Glutamatergic neuron (in vitro differentiated cells): ENCODE measurements at places on chromosomes 12 and 14. TPM values are rescaled to one million over a fixed set of nuclear protein-coding genes. Genes with fewer than 3 reads are reported as not detected.

ARHGEF25 gene
- total RNA-seq: 80.2 TPM

GRCh38 chr12:50927356-50927755 is 25.0 kb upstream of the HIGD1C start:
- DNase-seq: no peak
- H3K27me3 ChIP-seq: peaks cover 2% of the 10 kb centered on the region
- H3K4me1 ChIP-seq: peaks cover 15% of the 10 kb centered on the region
- no peak overlapping the region for H3K27ac ChIP-seq
- no peak overlapping the region for H3K4me3 ChIP-seq

- H3K27me3 ChIP-seq: peaks cover 6% of the 10 kb centered on the region
- no peak for DNase-seq
These were observed 9.2 kb upstream of the NOS1 start for GRCh38 chr12:117370588-117370987.

DNA sequence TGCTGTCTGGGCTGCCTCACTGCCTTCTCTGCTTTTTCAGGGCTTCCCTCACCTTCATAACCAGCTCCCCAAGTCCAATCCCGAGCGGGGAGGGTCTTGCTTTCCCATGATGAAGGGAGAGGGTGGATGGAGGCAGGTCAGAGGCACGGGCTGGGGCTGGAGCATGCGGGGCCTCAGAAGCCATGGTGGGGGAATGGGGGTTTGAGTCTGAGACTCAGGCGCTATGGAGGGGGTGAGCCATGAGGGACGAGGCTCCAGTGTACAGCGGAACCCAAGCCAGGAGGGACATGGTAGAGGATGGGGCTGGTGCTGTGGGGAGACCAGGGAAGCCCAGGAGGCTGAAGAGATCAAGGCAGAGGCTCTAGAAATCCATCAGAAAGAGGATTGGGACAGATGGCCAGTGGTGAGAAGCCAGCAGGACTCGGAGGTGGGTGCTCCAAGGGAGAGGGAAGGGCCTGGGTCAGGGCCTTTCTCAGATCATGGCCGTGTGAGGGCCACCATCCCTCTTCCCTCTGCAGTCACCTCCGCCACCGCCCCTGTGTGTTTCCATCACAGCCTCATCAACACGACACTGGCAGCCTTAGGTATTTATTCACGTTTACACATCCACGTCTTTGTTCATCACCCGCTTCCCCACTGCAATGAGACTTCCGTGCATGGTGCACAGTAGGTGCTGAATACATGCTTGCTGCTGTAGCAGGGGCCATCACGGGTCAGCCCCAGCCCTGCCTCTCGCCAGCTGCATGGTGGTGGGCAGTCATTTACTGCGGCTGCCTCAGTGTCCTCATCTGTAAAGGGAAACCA is 144.7 kb downstream of the ADGRD1 start:
- H3K27me3 ChIP-seq: peaks cover 3% of the 10 kb centered on the region
- H3K4me1 ChIP-seq: peaks cover 20% of the 10 kb centered on the region
- no peak overlapping the region for H3K27ac ChIP-seq
- peak; percentile 11 for DNase-seq
- no peak overlapping the region for H3K4me3 ChIP-seq
- H3K36me3 ChIP-seq: peaks cover 6% of the 10 kb centered on the region

DNA sequence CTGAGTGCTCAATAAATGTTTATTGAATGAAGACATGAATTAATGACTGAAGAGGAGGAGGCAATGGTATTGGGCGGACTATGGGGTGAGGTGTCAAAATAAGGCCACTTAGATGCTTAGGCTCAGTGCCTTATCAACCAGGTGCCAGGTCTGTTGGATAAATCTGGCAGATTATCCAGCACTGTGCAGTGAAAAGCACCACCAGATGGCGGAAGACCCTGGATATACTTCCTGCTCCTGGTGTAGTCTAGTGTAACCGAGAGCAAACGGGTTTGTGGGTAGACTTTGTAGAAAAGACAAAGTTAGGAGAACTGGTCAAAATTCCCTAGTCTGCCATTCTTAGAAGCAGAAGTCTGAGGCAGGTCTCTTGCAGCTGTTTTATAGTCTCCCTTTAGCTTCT is 306.3 kb downstream of the ATP23 start:
- H3K27ac ChIP-seq: no peak overlapping the region
- no peak for DNase-seq
- H3K27me3 ChIP-seq: no peaks in the 10 kb centered on the region
- no peak overlapping the region for H3K4me3 ChIP-seq
- H3K36me3 ChIP-seq: no peaks in the 10 kb centered on the region

GRCh38 chr14:20492486-20492885 is 12.9 kb upstream of the RNASE10 start:
- no peak for DNase-seq
- no peak overlapping the region for H3K27ac ChIP-seq
- peaks cover 4% of the 10 kb centered on the region for H3K27me3 ChIP-seq
- no peaks in the 10 kb centered on the region for H3K36me3 ChIP-seq
- peaks cover 3% of the 10 kb centered on the region for H3K4me1 ChIP-seq

GRCh38 chr12:6084261-6084968 is 40.1 kb downstream of the VWF start:
- H3K4me3 ChIP-seq: no peak overlapping the region
- H3K27me3 ChIP-seq: peaks cover 5% of the 10 kb centered on the region
- peaks cover 7% of the 10 kb centered on the region for H3K4me1 ChIP-seq
- H3K27ac ChIP-seq: peak overlapping the region; percentile 56

DNA sequence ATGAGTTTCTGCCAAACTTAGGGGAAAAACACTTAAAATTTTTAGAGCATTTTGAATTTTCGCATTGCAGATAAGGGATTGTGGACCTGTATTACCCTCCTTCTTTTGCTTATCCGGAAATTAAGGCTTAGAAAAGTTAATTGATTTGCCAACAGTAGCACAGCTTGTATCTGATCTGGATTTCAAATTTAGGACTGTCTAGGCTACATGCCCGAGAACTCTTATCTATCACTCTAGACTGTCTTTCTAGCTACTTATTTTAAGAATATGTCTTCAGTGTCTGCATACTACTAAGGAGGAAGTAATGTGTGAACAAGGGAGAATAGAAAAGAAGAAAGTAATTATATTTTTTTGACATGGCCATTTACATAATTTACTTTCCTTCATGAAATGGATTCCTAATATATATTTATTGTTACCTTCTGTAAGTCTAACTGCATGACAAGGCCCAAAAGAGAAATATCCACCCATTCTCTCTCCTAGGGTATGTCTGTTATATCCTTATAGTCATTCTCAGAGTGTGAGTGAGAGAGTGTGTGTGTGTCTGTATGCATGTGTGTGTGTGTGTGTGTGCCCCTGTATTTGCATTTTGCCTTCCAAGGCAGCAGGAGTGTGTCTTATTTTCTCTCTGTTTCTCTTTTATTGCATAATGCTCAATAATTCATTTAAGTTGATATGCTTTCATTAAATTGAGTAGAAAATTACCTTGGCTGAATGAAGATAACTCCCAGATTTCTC is 132.1 kb downstream of the SLC5A8 start:
- no peak for DNase-seq
- peaks cover 2% of the 10 kb centered on the region for H3K27me3 ChIP-seq
- H3K4me1 ChIP-seq: peaks cover 15% of the 10 kb centered on the region
- H3K27ac ChIP-seq: no peak overlapping the region
- peaks cover 9% of the 10 kb centered on the region for H3K36me3 ChIP-seq

DNA sequence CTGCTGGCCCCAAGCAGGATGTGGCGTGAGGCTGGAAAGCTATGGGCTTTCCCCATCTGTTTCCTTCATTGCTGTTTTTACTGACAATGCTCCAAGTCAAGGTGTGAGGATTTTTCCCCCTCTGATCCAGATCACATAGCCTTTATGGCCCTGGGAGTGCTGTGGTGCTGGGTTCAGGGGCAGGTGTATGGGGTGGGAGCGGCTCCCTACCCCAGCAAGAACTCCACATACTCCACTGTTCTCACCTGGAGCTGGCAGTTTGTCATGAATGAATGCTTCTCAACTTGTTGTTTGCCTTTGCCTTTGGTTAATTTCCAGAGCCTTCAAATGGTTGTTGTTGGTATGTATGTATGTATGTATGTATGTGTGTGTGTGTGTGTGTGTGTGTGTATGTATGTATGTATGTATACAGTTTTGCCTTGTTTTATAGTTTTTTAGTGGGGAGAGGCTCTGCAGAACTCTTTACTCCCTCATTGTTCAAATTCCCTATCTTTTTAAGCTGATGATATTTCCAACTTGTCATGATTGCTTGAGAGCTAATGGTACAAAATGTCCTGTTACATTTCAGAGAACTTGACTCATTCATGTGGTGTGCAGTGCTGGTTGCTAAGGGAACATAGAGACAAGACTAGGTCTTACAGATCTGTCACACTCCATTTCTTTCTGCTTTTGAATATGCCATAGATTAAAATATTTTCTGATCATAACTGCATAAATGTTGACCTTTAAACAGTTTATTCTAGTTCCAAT is 36.6 kb upstream of the ASPG start:
- H3K36me3 ChIP-seq: peaks cover 5% of the 10 kb centered on the region
- H3K27ac ChIP-seq: no peak overlapping the region
